ENCODE measurements at places on chromosomes 2 and 18.

DNA sequence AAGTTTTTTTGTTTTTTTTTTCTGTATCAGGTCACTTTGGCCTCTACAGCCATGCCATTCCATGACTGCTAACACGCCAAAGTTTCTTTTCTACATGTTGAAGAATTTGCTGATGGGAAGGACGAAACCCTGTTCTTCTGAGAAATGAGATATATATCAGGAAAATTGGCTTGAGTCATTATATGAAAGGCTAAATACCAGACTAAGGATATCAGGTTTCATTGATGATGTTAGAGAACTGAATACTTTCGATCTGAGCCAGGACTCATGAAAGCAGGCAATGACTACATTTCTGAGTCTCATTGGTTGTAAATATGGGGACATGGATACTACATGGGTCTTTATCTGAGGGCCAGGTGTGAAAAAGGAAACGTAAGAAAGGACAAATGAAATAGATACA is 181.4 kb downstream of the OSR1 start:
- DNase-seq, result no peak

DNA sequence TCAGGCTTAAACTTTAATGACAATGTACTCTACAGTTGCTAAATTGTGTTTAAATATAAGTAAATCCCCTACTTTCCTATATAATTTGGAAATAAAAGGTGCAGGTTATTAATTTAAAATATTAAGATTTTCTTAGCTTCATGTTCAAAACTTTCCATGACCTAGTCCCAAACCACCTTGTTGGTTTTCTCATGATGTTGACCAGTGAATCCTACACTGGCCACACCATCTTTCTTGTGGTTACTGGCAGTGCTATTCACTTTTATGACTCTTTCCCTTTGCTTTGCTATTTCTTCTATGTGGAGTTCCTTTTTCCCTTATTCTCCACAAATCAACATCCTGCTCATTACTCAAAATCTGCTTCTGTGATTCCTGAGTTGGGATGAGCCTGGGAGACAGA is 138.6 kb upstream of the NDUFV2 start:
- no peak for DNase-seq

- DNase-seq, result no peak
These were observed 437.5 kb upstream of the NXPH2 start for GRCh38 chr2:139217641-139218040.

- no peak for DNase-seq
These were observed 3.6 kb downstream of the PCYOX1 start for GRCh38 chr2:70261501-70261900.

GRCh38 chr2:207660994-207661393 is 35.8 kb upstream of the METTL21A start:
- DNase-seq, result no peak
